Thyroid gland (tissue), 4 donors: ENCODE measurements at places on chromosomes 7 and 10. TPM values are rescaled to one million over a fixed set of nuclear protein-coding genes. Genes with fewer than 3 reads are reported as not detected.

Gene ATP5F1C
- total RNA-seq = 279 TPM

Gene CAV2
- total RNA-seq = 331 TPM

Gene SPDYE11
- not detected for total RNA-seq

Gene NME8
- total RNA-seq = 2.6 TPM

Gene POM121C
- 13.8 TPM for total RNA-seq

Gene TFR2
- 0.27 TPM for total RNA-seq

Gene GALNT17
- total RNA-seq = 35.5 TPM

Gene SERPINE1
- 4.7 TPM for total RNA-seq

Gene GCK
- not detected for total RNA-seq

Gene SEM1
- 15.9 TPM for total RNA-seq

Gene GIMAP5
- total RNA-seq = 80.6 TPM

Gene ANKRD30A
- not detected for total RNA-seq

Gene ARMH3
- 21.2 TPM for total RNA-seq

Gene SEMA4G
- total RNA-seq = 9.9 TPM

Gene ST8SIA6
- total RNA-seq = 1.3 TPM

Gene CUZD1
- total RNA-seq = 0.45 TPM

Gene PPP1R9A
- total RNA-seq = 51.8 TPM

Gene PRXL2A
- 84.5 TPM for total RNA-seq

Gene VSTM4
- total RNA-seq = 109 TPM

Gene SLC13A4
- 0.20 TPM for total RNA-seq

Gene SPOCK2
- total RNA-seq = 4.3 TPM

Gene MXI1
- 57.7 TPM for total RNA-seq

Gene PIK3CG
- total RNA-seq = 2.4 TPM

Gene TET1
- 8.8 TPM for total RNA-seq

Gene ZNF365
- 1.2 TPM for total RNA-seq

Gene ATOH7
- not detected for total RNA-seq

Gene SEMA3E
- total RNA-seq = 6.9 TPM

Gene RBP4
- 5.5 TPM for total RNA-seq

Gene MRC1
- 11.8 TPM for total RNA-seq

Gene ABCB1
- 5.9 TPM for total RNA-seq

Gene CCSER2
- 71.0 TPM for total RNA-seq

Gene GSTO2
- total RNA-seq = 11.4 TPM

Gene KIF20B
- 4.6 TPM for total RNA-seq

Gene ZFAND2A
- total RNA-seq = 27.5 TPM

Gene CFAP69
- total RNA-seq = 33.3 TPM

Gene CYP2C19
- not detected for total RNA-seq

Gene FEZF1
- not detected for total RNA-seq

Gene ORAI2
- total RNA-seq = 41.8 TPM

Gene ELFN1
- 0.40 TPM for total RNA-seq

Gene CTAGE6
- total RNA-seq = not detected

Gene PTPRN2
- 9.5 TPM for total RNA-seq

Gene SP4
- total RNA-seq = 33.8 TPM
